T-helper 17 cell (primary cell): ENCODE measurements at places on chromosomes 16 and 17.

DNA sequence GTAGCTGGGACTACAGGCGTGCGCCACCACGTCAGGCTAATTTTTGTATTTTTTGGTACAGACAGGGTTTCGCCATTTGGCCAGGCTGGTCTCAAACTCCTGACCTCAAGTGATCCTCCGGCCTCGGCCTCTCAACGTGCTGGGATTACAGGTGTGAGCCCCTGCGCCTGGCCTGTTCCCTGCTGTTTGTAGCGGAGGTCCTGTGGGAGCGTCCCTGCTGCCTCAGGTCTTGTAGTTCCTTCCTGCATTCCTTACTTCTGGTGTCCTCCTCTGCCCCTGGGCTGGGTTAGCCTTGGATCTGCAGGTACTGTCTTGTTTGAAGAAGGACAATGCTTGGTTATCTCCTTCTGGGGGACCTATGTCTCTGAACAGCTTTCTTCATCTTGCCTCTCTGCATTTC is 23.6 kb upstream of the G6PC1 start:
- no peak for DNase-seq

- no peak for DNase-seq
Measured at GRCh38 chr16:53920988-53921387, 217.0 kb downstream of the FTO start.

DNA sequence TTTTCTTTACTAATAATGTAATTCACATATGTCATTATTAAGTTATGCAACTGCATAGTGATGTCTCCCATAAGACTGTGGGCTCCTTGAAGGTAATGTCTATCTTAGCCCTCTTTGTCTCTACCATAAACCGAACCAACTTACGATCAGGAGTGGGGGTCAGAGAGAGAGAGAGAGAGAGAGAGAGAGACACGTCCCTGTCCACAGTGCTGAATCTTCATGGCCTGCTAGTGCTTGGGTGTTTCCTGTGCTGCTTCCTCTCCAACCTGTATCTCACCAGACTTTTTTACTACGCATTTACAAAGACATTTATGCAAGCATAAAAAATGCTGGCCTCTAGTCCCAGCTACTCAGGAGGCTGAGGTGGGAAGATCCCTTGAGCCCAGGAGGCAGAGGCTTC is 52.2 kb upstream of the HAPSTR1 start:
- DNase-seq, result no peak

DNA sequence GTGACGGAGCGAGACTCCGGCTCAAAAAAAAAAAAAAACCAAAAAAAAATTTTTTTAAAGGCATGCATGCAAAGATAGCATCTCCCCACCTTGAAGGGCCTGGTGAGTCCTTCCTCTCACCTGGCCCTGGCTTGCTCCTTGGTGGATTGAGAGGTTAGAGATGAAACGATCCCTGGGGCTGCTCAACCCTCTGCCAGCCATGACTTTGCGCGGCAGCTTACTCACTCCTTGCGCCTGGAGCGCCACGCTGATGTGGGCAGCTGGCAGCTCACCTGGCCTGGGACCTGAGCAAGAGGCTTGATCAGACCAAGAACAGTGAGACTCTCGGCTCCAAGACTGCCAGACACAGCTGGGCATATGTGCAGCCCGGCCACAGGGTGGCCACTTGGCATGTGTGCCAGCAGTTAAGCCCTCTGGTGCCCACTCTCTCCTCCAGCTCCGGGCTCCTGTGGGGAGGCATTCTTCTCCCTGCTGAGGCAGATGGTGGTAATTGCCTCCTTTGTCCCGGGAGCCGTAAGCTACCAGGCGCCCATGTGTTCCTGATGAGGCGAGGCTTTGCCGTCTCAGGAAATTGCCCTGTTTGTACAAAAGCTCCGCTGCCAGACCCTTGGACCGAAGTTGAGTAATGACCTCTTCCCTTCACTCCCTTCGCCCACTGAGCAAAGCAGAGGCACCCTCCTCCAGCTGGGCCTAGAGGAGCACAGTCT is 5.1 kb upstream of the EVPL start:
- DNase-seq, result no peak

GRCh38 chr16:30875871-30876801 is 17.7 kb downstream of the BCL7C start:
- DNase-seq, result no peak

DNA sequence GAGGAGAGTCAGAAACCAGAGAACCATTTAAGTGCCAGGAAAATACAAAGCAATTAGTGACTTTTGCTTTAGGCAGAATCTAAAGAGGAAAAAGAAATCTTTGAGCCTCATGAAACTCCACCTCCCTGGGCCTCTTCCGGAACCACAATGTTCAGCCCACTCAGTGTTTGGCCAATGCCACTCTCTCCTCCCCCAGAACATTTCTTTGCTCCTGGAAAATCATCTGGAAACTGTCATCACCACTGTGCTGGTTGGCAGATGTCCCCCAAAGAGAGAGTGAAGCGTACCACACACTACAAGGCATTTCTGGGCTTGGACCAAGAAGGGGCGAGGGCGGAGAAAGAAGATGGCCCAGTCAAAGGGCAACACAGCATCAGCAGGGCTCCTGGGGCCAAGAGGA is 7.1 kb upstream of the SOX9 start:
- DNase-seq, result no peak

DNA sequence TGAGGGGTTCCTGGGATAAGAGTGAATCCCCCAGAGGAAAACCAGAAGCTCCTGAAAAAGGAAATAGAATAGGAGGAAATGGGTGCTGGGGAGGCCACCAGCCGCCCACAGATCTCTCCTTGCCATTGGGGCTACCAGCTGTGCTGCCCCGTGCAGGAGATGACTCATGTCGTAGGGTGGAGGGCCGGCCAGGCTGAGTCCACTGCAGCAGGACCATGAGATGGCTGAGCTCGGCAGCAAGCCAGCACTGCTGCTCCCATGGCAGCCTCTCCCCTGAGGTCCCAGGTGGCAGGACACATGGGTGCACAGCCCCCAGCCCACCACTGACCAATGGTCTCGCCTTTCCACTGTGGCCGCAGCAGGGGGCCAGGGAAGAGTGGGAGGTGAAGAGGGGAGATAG is 95.5 kb downstream of the GNAO1 start:
- no peak for DNase-seq

- no peak for DNase-seq
Measured at GRCh38 chr17:17235212-17236174, 1.5 kb downstream of the FLCN start.

DNA sequence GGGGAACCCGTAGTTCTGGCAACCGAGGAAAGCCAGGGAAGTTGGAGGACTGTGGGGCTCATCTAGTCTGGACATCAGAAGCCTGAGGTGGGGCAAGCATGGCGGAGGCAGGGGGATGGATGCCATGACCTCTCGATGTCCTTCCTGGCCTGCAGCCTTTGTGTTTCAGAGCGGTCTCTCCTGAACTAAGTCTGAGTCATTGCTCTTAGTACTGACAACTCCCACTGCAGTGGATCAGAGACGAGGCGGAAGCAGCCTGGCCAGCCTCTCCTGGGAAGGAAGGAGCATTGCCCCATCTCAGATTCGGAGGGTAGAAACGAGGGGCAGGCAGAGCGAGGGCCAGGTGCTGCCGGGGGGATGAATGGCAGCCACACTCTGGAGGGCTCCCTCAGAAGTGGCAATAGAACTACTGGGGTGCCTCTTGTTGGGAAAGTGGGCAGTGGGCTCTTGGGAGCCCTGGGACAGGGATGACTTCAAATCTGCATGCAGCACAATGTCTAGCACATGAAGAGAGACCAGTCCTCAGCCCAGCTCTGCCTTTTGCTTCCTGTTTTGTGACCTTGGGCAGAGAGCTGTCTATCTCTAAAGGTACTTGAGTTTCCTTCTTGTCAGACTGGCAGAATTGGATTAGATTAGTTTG is 3.6 kb upstream of the STAC2 start:
- DNase-seq, result no peak

DNA sequence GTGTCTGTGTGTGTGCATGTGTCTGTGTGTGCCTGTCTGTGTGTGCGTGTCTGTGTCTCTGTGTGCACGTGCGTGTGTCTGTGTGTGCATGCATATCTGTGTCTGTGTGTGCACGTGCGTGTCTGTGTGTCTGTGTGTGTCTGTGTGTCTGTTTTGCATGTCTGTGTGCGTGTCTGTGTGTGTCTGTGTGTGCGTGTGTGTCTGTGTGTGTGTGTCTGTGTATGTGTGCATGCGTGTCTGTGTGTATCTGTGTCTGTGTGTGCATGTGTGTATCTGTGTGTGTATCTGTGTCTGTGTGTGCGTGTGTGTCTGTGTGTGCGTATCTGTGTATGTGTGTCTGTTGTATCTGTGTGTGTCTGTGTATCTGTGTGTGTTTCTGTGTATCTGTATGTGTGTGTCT is 5.4 kb downstream of the GSG1L2 start:
- no peak for DNase-seq
